Ascending aorta (tissue), 2 donors: ENCODE measurements at places on chromosomes 11 and 22. TPM values are rescaled to one million over a fixed set of nuclear protein-coding genes. Genes with fewer than 3 reads are reported as not detected.

- DNase-seq, result peak; percentile 81
These were observed 4.5 kb upstream of the CREB3L1 start for GRCh38 chr11:46272816-46273427.

DNA sequence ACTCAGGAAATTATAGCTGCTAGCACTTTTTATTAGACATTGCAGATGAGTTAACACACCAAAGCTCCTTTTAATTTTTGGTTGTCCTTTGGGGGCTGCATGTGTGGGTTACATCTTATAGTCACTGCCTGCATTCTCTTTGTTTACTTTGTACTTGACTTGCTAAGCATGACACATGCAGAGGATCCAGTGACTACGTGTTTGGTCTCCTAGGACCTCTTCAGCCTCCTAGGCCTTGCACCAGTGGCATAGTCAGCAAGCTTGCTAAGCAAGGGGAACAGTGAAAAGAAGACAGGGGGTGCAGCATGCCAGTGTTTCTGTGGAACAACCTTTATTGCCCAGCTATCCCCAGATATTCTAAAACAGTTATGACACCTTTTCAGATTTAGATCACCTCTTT lies 108.2 kb downstream of the PAX6 start:
- DNase-seq, result no peak

- DNase-seq, result no peak
These were observed 13.7 kb downstream of the ARAP1 start for GRCh38 chr11:72738199-72739141.

DNA sequence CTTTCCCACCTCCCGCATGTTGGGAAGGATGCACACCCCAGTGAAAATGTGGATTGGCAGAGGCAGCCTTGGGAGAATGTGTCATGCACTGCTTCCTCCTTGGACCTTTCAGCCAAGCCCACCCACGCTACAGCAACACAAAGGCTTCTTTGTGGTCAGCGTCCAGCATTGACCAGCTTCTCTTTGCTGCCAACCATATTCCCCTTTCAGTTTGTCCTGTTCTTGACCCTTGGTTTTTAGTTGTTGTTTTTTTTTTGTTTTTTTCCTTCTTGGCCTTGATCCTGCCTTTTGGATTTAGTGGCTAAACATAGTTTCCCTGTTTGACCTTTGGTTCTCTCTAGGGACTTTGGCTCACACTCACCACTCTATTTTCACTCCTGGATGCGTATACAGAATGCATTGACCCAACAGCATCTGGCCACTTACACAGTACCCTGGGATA lies 573.6 kb downstream of the INSC start:
- DNase-seq, result no peak

DNA sequence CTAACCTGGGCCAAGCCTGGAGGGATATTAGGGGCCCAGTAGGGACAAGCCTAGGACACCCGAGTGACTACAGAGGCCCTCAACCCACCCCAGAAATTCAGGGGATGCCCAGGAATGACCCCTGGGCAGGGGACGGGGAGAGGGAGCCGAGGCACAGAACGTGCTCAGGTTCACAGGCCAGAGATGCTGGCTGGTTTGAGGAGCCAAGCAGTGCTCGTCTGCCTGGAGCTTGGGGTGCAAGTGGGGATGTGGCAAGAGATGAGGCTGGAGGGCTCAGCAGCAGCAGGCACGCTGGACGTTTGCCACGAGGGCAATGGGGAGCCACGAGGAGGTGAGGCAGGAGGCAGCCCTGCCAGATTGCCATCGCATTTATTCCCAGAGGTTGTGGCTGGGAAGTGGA lies 34.0 kb upstream of the EMID1 start:
- no peak for DNase-seq

The SLC1A2 gene
- 0.32 TPM for total RNA-seq

DNA sequence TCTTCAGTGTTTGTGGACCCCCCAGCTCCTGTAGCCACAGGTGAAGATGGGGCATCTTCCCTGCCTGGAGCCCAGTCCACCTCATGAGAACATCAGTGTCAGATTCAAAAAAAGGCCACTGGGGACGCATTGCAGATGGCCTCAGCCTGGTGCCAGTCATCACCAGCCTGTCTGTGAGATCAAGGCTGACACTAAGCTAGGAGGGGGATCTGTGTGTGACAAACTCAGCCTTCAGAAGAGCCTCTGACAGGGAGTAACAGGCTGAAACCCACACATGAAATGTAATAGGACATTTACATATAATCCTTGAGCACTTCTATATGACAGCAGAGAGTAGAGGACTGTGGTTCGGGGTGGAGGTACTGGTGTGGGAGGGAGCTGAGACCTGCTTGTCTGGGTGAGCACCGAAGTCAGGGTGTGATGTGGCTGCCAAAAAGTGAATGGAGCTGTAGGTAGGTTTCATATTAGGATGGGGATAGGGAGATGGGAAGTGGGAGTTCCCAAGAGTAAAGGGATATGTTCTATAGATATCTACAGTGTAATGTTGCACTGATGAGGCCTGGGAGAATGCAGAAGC lies 20.5 kb upstream of the CCDC134 start:
- DNase-seq, result no peak

- no peak for DNase-seq
These were observed 6.9 kb downstream of the C11orf68 start for GRCh38 chr11:65911682-65912568.

The TTLL1 gene
- 0.21 TPM for total RNA-seq

- no peak for DNase-seq
These were observed 48.6 kb downstream of the CADM1 start for GRCh38 chr11:115455613-115456012.

The CHST1 gene
- 40.2 TPM for total RNA-seq

DNA sequence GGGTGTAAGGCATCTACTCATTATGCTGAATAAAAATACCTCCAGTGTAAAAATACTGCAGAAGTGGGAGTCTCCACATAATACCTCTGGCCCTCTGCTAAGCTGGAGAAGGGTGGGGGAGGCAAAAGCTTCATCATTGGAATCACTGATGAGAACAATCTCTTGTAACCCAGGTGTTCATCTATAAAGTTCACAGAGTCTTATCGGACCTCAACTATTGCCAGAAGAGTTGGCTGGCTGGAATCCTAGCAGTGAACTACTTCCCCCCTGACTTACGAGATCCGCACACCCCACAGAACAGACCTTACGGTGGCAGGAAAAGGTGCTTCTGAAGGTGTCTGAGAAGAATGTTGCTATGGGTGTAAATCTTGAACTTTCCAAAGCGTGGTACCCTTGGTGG lies 2.5 kb downstream of the OR8D1 start:
- DNase-seq, result no peak

DNA sequence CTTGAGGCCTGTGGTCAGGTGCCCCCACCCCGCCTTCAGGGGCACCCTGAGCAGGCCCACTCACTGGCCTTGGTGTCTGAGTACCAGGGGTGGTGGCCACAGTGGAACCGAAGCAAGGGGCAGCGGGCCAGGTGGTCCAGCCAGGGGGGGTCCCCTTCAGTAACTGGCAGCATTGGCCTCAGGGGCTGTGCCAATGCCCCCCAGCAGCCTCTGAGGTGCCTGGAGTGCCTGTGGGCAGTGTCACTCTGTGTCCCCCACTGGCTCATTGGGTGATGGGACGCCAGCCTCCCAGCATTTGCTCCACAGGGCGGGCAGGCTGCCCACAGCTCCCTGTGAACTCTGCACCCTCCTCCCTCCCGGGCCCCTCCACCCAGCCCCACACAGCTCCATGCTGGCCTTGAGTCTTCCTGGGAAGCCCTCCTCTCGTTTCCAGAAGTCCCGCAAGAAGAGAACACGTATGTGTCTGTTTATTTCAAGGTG lies 29.5 kb upstream of the CARS1 start:
- no peak for DNase-seq

GRCh38 chr11:26158251-26158650 lies 173.7 kb upstream of the ANO3 start:
- no peak for DNase-seq

DNA sequence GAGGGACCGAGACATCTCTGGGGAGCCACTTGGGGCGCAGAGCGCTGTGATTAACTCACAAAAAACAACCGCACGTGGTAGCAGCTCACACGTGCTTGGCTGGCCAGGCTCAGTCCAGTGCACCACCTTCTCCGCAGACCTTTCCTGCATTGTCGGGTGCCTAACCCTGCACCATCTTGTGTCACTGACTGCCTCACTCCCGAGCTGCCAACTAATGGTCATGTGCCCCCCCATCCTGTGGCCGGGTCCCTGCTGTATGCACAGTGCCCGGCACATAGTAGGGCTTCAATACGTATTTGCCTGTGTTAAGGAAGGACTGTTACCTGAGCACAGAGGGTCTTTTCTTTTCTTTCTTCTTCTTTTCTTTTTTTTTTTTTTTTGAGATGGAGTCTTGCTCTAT lies 71.9 kb downstream of the ARHGAP8 start:
- DNase-seq, result no peak

DNA sequence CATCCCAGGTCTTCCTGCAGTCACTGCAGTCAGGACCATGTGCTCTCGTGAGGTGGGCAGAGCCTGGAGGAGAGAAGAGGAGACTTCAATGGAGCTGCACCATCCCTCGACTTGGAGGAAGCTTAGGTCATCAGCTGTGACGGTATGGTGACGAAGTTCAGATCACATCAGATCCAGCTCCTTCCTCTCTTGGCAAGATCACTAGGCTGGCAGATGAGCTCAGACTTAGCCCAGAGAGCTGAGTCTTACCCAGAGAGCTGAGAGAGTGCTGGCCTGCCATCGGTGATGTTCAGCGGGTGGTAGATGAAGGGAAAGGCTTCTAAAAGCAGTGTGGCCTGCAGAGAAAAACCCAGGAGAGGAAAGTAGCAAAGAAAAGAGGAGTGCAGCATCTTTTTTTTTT lies 1.8 kb upstream of the SLC15A3 start:
- DNase-seq, result no peak

The RAB39A gene
- not detected for total RNA-seq

The GDPD4 gene
- total RNA-seq, result not detected

- DNase-seq, result no peak
These were observed 28.2 kb downstream of the ST3GAL4 start for GRCh38 chr11:126383339-126384335.

The BET1L gene
- 42.3 TPM for total RNA-seq

DNA sequence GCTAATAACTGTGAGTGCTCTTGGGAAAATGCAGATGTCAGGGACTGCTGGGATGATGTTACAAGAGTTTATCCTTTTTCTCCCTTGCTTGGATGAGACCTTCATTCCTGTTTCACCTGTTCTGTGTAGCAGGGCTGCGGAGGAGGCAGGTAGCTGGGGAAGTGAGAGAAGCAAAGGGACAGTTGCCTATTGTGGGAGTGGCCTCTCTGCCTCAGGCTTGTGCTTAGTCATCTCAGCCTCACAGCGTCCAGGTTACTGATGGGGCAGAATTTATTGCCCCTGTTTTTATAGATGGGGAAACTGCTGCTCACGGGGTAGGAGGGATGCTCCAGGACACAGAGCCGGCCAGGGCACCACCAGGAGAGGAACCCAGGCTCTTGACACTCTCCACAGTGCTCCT lies 1.7 kb downstream of the STX3 start:
- no peak for DNase-seq

The RASD2 gene
- 6.6 TPM for total RNA-seq

The APOA5 gene
- total RNA-seq, result not detected

- DNase-seq, result no peak
These were observed 3.1 kb downstream of the SCO2 start for GRCh38 chr22:50522208-50522805.

The C11orf87 gene
- total RNA-seq, result not detected

GRCh38 chr11:123211149-123211852 lies 16.3 kb upstream of the CLMP start:
- DNase-seq, result no peak

The CD3D gene
- total RNA-seq, result not detected

DNA sequence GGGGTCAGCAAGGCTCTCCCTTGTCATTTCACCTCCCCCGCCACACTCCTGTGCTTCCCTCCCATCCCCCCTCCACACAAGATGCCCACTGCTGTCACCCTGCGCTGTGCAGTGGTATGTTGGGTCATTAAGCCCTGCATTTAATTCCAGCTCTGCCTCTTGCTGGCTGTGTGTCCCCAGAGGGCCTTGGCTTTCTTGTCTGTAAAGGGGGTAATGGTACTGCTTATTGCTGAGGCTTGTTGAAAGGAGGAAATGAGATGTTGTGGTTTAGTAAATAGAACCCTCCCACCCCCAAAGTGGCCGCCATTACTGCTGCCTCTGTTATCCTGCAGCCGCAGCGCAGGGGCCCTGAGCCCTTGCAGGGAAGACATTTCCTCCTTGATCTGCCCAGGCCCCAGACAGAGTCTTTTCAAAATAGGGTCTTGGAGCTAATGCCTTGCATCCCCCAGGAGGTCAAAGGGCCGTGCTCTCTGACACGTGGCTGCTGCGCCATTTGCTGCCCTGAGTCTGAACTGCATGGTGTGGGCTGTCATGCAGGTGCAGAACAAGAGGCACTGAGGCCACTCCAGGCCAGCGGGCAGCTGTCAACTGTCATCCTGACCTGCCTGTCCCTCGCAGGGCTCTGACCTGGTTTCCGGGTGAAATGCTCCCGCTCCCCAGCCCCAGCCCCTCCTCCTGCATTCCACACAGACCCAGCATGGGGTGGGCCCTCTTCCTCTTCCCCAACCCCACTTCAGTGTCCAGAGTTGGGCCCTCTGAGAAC lies 18.7 kb downstream of the PVALB start:
- DNase-seq, result no peak

DNA sequence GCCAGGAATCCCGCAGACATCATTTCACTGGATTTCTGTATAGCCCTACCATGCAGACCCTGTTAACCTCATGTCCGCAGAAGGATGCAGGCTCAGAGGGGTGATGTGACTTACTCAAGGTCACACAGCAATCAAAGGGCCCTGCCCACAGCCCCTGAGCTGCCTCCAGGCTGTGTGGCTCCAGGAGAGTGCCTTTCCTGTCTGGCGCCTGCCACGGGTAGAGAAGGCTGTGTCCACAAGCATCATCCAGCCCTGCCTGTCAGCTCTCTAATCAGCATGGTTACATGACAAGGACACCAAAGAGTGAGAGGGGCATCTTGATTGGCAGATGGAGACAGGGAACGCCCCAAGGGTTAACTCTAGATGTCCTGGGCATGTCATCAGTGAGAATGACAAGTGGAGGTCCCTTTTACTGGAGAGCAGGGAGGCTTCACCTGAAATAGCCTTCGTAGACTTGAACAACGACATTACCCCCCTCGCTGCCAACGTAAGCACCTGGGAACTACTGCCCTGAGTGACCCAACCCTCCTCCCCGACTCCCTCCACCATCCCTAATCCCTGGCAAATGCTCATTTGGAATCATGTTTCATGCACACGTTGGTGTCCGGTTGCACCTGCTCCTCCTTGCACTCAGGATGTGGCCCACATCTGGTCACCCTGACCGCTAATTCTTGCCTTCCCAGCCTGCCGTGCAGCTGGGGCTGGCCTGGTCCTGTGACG lies 6.9 kb downstream of the FGF19 start:
- DNase-seq, result no peak

GRCh38 chr11:83545494-83546260 lies 259.5 kb upstream of the CCDC90B start:
- no peak for DNase-seq
